ENCODE measurements at places on chromosomes 12 and 14. TPM values are rescaled to one million over a fixed set of nuclear protein-coding genes. Genes with fewer than 3 reads are reported as not detected.

Gene SNW1
- 54.4 TPM for total RNA-seq

Gene SLCO1C1
- not detected for total RNA-seq

Gene CDCA4
- 10.2 TPM for total RNA-seq

Gene RERG
- 16.3 TPM for total RNA-seq

Gene RASSF8
- 47.5 TPM for total RNA-seq

Gene NTS
- total RNA-seq: not detected

Gene CLEC1B
- not detected for total RNA-seq

Gene TOMM20L
- total RNA-seq: not detected

Gene TMEM116
- total RNA-seq: 29.8 TPM

Gene SPIC
- total RNA-seq: not detected

Gene TRMT5
- total RNA-seq: 13.8 TPM

Gene LETMD1
- total RNA-seq: 82.1 TPM

Gene CMTM5
- total RNA-seq: not detected

Gene SCN8A
- 5.0 TPM for total RNA-seq

Gene FGF6
- not detected for total RNA-seq

Gene SETD1B
- total RNA-seq: 6.1 TPM

Gene SLC7A8
- 61.9 TPM for total RNA-seq

Gene PPFIA2
- 0.98 TPM for total RNA-seq

Gene RERGL
- 3.6 TPM for total RNA-seq

Gene INHBE
- total RNA-seq: not detected

Gene AKAP3
- total RNA-seq: 0.33 TPM

Gene APOF
- not detected for total RNA-seq

Gene NUMB
- total RNA-seq: 61.6 TPM

Gene DDN
- not detected for total RNA-seq

Gene HOXC5
- 0.96 TPM for total RNA-seq

Gene OLR1
- total RNA-seq: 17.1 TPM

Gene C12orf50
- not detected for total RNA-seq

Gene SENP1
- 30.2 TPM for total RNA-seq

Gene HOXC4
- total RNA-seq: 1.8 TPM

Gene NR1H4
- not detected for total RNA-seq

Gene RNU4-1
- total RNA-seq: not detected

Data from breast epithelium (tissue), 4 donors.